ENCODE measurements at places on chromosomes 7 and 10. TPM values are rescaled to one million over a fixed set of nuclear protein-coding genes. Genes with fewer than 3 reads are reported as not detected.

GRCh38 chr7:27952456-27953285, 212.7 kb downstream of the TAX1BP1 start:
- DNase-seq, result no peak

The SCIN gene
- not detected for total RNA-seq

The SEPTIN7 gene
- total RNA-seq, result 218 TPM

DNA sequence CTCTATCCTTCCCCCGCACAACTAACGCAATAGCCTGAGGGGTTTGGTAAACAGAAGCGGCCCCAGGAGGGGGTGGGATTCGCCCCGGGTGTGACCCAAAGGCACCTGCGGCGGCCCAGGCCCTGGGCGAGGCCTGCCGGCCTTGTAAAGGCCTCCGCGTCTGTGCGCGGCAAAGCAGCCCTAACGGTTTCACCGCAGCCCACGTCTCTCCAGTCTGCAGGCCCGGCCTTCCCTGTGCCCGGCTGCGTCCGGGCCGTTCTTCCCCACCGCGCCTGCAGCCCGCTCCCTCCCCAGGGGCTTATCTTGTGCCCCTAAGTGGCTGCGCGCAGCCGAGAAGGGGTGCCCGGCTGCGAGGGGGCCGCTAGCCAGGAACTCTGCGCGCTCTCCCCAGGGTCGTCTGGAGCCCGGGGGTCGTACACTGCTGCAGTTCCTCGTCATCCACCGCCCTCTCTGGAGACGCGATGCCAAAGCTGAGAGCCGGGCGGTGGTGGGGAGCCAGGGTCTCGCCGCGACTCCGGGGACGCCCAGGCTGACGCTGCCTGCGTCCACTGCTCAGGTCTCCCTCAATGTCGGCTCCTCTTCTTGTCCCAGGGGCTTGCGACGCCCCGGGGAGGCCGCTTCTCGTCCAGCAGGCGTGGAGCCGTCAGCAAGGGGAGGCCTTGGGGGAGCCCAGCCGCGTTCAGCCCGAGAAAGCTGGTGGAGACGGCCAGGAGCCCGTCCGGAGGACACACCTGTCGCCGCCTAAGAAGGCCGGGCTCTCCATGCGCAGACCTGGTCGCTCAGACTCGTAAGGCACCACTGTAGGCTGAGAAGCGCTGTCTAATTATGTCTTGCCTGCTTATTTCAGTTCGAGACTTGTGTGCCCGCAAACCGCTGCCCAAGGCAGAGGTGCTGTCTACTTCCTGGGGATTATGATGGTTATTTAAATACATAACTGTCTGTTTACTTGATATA, 132.3 kb downstream of the SPAG6 start:
- DNase-seq, result peak; percentile 81

- DNase-seq, result no peak
Measured at GRCh38 chr7:22569586-22570321, 69.8 kb upstream of the STEAP1B start.

The SPDYE11 gene
- total RNA-seq, result not detected

DNA sequence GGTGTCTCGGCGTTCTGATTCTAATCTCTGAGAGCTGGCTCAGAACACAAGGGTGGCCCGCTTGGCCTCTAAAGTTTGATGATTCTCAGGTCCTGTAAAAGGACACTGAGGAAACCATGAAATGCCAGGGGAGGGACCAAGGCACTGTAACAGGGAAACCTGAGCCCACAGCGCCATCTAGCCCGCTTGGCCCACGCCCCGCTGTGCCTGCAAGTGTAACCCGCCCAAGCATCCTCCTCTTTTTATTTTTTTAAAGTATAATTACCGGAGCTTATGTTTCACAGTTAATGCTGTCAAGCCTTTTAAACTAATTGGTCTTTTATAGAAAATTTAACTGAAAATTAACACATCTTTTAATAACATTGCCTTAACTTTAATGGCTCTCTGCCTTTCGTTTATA, 734.7 kb downstream of the KCNMA1 start:
- peak; percentile 55 for DNase-seq

- no peak for DNase-seq
Measured at GRCh38 chr7:134176037-134176350, 48.9 kb downstream of the LRGUK start.

The SORBS1 gene
- 12.7 TPM for total RNA-seq

The FAM20C gene
- total RNA-seq, result 71.5 TPM

DNA sequence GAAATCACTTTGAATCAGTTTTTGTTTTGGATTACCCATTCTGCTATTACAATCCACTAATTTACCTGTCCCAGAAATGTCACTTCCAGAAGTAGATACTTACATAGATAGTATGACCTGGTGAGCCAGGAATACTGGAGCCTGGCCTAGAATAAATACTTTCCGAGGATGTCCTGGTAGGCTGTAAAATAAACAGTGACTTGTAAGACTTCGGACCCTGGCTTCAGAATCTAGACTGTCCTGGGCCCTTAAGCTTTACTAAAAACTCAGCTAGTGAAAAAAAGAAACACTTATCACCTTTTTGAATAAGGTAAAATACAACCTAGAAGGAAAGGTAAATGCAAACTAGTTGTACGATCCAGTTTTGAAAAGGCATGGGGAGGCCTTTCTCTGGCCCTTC, 69.5 kb upstream of the AFAP1L2 start:
- DNase-seq, result no peak

Measured in H7 (cell line).